ELR (cell line): ENCODE measurements at places on chromosomes 6 and 20.

- no peak for DNase-seq
Observed at GRCh38 chr6:45513213-45513618, 135.5 kb upstream of the SUPT3H start.

DNA sequence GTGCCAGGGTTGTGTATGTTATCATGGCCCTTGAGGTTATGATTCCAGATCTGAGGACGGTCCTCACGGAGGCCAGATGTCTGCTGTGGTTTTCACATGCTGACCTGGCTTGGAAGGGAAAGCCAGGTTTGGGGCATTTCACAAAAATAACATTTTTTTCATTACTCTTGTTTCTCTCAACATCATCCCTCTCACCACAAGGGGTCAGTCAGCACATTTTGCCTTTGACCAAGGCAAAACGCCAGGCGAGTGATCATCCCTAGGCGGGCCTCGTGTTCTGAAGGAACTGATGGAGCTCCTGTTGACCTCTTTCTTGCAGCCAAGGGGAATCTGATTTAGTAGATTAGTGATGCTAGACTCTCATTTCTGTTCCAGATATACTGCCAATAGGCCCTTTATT, 133.5 kb downstream of the TBC1D7 start:
- peak; percentile 66 for DNase-seq

DNA sequence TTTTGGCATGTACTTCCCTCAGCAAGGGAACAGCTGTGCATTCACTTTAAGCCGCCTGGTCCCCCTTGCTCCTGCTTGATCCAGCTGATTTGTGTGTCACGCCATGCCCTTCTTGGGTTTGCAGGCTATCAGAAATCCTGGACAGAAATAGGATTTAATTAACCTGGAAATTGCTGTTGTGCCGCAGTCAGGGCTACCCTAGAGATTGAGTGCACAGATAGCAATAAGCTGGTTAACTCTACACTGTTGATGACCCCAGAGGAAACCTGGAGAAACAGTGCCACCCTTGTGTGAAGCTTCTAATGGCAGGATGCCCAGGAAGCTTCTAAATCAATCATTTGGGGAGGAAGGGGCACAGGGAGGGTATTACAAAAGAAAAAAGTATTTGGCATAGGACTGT, 199.0 kb downstream of the JARID2 start:
- DNase-seq = no peak

GRCh38 chr6:119547024-119547423, 197.5 kb upstream of the MAN1A1 start:
- no peak for DNase-seq

DNA sequence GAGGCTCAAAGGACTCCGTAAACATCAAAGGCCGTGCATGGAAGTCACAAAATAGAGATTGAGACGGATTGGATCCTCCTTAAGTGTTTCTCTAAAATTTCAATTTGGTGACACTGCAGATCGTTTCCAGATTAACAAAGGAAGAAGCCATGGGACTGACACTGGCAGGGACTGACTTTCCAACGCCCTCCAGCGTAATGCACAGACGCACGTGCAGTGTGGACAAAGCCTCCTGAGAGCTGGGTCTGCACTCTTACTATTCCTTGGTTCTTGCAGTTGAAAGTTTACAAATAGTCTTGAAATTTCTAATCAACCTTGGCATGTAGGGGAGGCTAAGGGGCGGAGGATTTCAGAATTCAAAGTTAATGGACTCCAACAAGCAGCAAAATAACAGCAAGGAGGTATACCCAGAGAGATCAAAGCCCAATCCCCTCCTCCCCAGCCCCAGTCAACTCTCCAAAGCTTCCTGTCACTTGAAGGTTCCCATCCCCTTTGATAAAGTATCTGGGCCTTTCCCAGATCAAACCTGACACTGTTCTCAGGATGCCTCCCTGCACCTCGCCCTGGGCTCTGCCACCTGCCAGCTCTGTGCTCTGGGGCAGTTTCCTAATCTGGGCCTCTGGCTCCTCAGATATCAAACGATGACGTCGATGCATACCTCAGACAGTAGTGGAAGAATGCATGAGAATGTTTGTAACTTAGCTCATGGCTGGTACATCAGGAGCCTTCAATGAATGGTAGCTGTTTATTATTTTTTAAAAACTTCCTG, 106.5 kb upstream of the TRAF3IP2 start:
- DNase-seq = no peak

GRCh38 chr6:167347226-167347625, 22.3 kb downstream of the TTLL2 start:
- DNase-seq = no peak

GRCh38 chr20:5770231-5770986, 20.2 kb downstream of the SHLD1 start:
- no peak for DNase-seq

DNA sequence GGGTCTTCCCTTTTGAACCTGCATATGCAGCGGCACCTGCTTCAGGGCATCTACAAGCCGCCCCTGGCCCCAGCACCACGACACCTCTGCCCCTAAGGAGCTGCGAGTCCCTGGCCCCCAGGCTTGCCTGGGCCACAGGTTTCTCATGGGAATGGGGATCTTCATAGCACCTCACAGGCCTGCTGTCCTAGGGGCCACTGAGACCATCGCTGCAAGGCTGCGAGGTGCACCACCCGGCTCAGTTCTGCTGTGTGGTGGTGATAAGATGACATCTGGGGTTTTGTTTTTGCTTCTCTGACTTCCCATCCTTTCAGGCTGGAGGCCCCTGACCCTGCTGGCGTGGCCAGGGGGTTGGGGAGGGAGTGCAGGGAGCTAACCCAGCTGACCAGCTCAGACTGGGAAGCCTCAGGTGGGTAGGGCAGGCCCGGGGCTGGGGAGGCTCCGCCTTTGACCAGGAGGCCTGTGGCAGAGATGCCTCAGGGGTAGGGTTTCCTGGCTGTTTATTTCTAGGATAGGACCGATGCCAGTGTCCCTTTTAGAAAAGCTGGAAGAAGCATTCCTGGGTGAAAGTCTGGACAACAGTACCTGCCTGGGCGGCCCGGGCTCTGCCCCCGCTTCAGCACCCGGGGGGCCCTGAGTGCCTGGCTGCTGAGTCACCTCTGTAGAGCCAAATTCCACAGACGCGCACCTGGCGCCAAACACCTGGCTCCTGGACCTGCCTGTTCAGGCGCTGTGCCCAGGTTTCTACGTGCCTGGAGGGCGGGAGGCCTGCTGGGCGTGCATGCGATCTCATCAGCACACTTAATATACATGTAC, 264.7 kb downstream of the DLL1 start:
- DNase-seq = no peak

DNA sequence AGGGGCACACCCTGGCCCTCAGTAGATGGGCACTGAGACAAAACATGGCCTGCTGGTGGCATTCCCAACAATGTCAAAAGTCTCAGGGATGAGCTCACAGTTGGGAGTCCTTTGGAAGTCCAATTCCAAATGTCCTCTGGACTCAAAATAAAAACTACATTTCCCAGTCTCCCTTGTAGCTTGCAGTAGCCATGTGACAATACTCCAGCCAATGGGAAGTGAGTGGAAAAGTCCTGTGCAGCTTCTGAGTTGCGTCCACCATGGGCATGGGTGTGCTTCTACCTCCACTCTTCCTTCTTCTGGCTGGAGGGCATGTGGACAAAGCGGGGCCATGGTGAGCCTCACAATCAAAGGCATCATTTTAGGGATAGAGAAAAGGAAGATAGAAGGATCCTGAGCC, 5.8 kb upstream of the ADAM33 start:
- peak; percentile 60 for DNase-seq

GRCh38 chr6:46772762-46773161, 20.4 kb upstream of the MEP1A start:
- DNase-seq = no peak

DNA sequence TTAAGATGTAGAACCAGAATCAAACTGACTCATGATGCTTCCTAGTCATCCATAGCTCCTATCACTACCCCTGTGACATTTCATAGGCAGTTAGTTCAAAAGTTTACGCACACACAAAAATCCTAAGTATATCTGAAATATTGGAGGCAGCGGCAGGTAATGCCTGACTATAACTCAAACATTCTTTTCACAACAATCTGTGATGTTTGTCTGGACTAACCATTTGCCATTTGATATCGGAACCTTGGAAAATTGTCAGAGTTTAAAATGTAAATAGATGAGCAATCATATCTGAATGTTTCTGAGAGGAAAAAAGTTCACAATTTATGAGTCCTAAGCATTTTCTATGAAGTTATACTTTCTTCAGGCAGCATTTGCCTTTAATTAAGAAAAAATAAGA, 1078.2 kb downstream of the EPHA7 start:
- no peak for DNase-seq

GRCh38 chr20:3621111-3621510, 42.1 kb downstream of the GFRA4 start:
- DNase-seq = no peak

- no peak for DNase-seq
Observed at GRCh38 chr6:89388846-89389245, 23.2 kb downstream of the RRAGD start.

DNA sequence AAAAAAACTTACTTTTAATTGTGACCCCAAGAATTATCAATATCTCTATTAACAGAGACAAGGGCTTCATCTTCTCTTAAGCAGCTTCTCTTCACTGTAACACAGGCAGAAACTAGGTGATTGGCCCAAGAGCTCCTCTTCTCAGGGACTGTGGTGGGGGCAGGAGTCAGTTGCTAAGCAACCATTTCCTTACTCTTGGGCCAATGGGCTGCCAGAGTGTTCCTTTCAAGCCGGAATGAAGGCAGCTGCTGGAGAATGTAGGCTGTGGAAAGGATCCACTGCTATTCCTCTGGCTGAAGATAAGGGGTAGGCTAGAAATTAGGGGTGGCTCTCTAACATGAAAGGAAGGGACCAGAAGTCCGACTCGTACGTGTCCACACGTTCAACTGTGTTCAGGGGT, at the start of gene SEL1L2:
Gene SEL1L2, minus strand, starts transcription at position 150 of the 400 bp plus-strand sequence. Its CDS starts 80 bp downstream, at position 70.
- no peak for DNase-seq

- peak; percentile 24 for DNase-seq
Observed at GRCh38 chr6:43826730-43827129, 56.7 kb downstream of the VEGFA start.

- DNase-seq = no peak
Observed at GRCh38 chr6:13024616-13025015, 303.7 kb downstream of the TBC1D7 start.

DNA sequence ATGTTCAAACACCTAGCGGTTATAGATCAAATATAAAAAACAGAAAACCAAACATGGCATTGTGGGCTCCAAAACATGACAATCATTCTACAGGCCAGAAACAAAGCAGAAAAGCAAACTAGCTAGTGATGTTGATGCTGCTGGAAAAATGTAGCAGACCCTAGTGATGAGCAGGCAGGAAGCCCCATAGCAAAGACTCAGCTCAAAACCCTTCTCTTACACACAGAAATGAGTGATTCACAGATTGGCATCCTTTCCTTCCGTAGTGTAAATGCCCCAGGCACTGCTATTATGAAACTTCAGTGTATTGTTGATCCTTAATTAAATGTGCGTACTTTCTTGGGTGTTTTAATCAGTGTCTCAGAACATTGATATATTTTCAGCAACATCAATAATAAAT, 425.1 kb downstream of the UTRN start:
- peak; percentile 97 for DNase-seq

DNA sequence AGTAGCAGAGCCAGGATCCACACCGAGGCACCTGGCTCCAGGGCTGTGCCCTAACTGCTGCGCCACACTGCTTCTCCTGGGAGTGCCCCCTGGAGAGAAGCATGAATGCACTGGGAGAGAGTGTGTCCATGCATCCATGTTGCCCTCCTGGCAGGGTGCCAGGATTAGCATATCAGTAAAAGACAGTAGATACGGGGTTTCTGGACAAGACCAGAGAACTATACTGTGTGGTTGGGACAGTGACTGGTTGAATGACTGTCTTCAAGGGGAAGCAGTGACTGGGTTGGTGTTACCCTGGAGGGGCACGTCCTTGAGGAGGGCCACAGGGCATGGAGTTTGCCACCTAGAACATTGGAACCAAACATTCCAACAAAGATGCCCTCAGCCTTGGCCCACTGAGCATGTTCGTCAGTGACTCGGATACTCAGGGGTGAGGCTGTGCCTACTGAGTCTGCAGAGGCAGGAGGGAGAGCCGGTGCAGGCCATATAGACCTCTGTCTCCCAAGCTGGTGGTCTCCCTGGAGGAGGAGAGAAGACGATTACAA, 288.8 kb downstream of the CDC5L start:
- DNase-seq = no peak
